ENCODE measurements at places on chromosomes 2 and 18.

GRCh38 chr2:943821-944220 is 6.8 kb upstream of the SNTG2 start:
- no peak for DNase-seq

DNA sequence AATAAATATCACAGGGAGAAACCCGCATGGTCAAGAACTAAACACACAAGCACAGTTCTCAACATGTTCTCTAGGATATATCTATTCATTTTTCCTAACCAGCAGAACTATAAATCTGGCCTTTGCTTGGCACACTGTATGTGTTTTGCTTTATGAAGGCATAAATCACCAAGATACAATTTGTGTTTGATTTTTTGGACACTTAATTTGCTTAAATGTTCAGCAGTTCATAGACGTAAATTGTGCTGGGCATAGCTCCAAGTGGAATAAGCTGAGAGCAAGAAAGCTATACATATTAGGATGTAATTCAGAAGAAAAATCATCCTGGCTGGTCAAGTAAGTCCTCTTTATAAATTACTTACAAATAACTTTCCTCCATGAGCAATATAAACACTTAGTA is 341.5 kb upstream of the ATP5MC3 start:
- DNase-seq = no peak

DNA sequence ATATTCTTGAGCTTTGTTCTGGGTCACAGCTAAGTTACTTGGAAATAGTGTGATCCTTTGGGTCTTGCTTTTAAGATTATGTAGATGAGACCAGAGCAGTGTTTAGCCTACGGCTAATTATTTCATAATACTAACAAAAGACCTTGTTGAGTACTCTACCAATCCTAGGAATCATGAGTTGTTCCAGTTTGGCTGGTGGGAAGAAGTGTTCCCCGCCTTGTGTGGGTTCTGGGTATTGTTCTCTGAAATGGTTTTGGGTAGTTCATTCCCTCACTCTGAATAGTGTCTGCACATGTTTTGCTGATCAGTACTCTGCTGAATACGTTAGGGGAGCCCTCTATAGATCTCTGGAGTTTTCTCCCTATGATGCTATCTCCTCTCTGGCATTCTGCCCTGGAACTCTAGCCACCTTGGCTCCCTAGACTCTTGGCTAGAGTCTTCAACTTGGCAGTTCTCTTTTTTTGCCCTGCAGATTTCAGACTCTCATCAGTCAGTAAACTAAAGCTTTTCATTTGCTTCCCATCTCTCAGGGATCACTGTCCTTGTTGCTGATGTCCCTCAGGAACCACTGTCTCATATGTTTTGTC is 48.4 kb downstream of the NEMP2 start:
- no peak for DNase-seq

DNA sequence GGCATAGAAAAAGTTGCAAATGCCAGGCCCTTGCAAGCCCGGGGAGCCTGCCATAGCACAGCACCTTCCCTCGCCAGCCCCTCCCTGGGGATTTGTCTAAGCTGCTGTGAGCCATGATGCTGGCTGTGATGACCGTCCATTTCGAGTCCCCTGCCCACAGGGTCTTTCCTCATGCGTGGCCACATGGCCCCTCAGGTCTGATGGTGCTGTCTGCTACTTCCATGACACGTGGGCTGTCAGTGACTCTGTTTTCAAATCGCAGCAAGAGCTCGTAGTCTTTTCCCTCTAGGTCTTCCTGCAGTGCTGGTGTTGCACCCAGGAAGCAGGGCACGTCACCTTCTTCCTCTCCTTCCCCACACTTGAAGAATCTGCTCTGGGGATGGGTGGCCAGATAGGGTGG is 15.5 kb upstream of the GNAL start:
- DNase-seq = no peak

- DNase-seq = no peak
These were observed 16.3 kb upstream of the SCYGR2 start for GRCh38 chr2:227582369-227582768.

DNA sequence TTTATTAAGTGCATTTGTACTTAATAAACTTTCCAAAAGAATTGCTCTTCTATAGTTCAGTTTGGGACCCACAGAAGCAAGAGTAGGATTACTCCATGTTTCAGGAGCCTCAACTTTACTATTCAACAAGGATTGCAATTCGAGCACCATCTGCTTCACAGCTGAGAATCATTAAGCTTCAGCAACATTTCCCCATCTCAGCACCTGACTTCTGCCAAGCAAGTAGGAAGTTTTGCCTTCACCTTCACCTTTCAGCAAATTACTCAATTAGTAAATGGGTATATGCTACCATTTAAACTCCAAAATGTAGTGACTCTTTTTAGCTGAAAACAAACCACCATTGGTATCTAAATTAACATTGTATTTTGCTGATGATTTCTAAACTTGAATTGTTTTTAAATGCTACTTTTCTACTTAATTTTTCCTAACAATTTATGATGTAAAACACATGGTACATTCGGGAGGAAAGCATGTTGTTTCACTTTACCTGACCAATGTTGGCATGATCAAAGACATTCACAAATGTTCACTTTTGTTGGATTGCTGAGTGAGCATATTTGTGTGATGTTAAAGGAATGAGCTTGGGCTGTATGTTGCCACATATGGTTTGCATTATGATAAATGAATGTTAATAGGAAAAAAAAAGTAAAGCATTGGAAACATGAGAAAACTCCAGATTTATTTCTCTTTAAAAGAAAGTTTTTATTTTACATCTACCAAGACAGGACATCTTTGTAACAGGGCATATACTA is 159.2 kb downstream of the GULP1 start:
- DNase-seq = no peak

DNA sequence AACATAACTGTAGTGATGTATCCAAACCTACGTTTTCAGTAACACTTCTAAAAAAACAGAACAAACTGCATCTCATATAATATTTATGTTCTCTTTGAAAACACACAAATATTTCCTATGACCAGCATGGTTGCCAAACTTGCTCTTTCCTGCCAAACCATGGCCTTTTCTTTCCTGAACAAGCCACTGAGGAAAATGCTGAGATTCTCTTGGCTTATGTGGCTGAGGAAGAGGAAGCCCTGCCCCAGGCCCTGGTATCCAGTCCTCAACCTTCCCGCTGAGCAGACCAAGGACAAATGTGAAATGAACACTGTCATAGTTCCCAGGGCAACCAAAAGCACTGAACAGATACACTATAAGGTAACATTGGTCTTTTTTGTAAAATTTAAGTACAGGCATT is 35.9 kb upstream of the NARS1 start:
- no peak for DNase-seq

GRCh38 chr2:28767337-28767736 is 15.7 kb downstream of the PPP1CB start:
- DNase-seq = no peak
